ENCODE measurements at places on chromosomes 1 and 21.

GRCh38 chr1:151715726-151716404 is 738 bp downstream of the CELF3 start:
- DNase-seq = no peak

DNA sequence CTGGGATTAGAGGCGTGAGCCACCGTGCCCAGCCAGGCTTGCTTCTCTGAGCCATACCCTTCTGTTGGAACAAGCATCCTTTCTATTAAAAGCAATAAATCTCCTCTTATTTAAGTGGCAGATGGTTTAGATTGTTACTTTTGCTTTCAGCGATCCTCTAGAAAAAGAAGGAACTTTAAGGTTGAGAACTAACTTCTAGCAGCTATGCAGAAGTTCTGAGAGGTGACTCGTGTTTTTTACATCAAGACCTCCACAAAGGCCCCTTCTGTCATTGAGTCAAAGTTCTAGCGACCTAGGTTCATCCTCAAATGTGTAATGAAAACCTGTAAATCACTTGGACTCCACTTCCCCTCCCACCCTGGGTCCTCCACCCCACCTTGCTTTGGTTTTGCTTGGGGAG is 30.8 kb downstream of the PLEKHO1 start:
- no peak for DNase-seq

- DNase-seq = no peak
Observed at GRCh38 chr21:22363504-22363903, 1365.3 kb downstream of the NCAM2 start.

GRCh38 chr1:229209816-229210215 is 61.1 kb upstream of the RAB4A start:
- DNase-seq = peak; percentile 100

GRCh38 chr1:109629372-109630030 is 9.9 kb downstream of the AMPD2 start:
- DNase-seq = no peak

DNA sequence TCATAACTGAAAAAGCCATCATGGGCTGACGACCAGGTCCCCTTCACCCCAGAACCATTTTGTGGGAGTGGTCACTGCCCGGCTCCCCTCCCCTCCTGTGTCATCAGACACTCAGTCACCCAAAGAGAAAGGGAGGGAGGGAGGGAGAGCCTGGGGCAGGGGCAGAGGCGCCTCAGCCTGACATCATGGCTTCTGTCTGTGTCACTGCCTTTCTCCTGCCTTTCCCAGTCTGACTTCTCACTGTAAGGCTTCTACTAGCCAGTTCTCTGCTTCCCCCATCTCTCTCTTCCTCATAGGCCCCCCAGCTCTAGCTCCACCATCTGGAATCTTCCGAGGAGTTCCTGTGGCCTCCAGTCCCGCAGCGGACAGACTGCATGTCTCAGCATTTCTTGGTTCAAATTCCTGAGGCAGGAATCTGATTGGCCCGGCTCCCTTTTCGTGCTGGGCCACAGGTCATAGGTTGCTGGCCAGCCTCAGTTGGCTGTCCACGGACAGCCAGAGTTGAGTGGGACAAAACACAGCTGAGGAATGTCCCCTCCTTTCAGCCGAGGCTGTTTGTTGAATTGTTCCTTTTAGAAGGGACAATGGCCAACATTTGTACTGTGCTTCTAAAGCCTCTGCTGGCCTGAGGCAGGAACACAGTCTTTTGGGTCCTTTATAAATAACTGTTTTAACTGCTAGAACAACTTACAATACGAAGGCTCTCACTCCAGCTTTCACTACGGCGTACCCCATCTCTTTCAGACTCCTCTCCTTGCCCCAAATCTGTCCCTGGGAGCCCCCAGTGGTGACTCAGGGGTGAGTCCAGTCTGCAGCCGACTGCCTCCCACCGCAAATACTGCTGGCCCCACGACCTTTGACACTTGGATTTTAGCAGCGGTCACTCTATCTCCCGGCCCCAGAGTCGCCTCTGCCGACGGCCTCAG is 18.7 kb upstream of the KANK4 start:
- DNase-seq = no peak

DNA sequence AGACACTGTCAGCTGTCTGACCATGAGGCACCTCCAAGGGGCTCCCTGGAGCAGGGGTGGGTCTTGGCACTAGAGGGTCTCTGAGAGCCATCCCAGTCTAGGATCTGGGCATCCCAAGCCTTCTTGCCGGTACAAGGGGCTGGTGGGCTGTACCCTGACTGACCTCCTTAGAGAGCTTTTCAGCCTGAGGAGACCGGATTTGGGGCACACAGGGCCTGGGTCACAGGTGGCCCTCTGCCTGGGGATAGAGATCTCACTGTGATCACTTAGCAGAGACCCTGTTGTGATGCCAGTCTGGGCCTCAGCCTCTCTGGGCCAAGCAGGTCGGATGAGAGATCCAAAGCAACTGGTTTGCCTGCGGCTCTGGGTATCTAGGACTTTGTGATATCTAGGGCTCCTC is 227.2 kb downstream of the TRABD2B start:
- no peak for DNase-seq

GRCh38 chr1:28213315-28213714 is 19.5 kb downstream of the DNAJC8 start:
- DNase-seq = no peak

GRCh38 chr1:162364498-162364897 is 12.2 kb downstream of the SPATA46 start:
- peak; percentile 33 for DNase-seq

DNA sequence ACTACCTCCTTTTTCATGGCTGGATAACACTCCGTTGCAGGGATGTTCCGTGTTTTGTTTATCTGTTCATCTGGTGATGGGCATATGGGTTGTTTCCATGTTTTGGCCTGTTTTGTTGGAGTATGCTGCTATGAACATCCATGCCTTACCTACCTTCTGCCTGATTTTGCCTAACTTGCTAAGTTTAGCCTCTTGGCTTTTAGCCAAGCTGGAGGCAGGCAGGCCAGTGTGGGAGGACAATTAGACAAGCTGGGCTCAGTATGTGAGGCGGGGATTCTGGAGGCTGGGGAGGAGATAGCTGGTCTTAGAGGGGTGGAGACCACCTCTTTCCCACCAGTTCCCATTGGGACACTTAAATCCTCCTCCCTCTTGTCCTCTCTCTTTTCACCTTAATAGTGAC is 98.4 kb upstream of the WNT4 start:
- DNase-seq = no peak

DNA sequence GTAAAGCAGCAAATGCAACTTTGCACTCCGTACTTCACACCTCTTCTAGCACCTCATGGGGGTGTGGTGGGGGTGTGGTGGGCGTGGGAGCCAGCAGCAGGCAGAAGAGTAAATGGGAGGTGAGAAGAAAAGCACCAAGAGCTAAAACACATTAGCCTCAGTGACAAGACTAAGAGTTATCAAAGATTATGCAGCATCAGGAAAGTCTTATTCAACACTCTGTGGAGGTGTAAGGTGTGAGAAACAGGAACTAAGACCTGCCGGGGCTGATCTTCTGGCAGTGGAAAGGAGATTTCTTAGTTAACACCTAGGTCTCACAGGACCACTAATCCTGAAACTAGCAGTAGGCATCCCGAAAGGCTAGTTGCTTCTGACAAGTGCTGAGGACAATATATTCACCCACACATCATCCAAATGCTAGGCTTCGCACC is 9.9 kb downstream of the TGFBR3 start:
- DNase-seq = no peak

- DNase-seq = no peak
Observed at GRCh38 chr1:168416220-168416619, 127.6 kb downstream of the XCL2 start.

DNA sequence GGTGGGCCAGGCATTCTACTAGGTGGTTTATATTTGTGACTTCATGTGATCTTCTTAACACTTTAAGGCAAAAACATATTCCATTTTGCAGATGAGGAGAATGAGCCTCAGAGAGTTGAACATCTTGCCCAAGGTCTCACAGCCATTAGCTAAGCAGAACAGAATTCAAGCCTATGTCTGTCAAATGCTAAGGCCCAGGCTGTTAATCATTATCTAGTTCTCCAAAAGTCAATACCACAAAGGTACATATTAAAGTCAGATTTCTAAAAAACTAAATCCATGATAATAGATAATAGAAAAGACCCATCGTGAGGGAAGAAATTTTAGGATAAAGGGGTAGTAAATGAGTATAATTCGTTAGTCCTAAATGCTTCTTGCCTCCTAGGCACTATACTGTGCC is 234.3 kb downstream of the KCNH1 start:
- no peak for DNase-seq

DNA sequence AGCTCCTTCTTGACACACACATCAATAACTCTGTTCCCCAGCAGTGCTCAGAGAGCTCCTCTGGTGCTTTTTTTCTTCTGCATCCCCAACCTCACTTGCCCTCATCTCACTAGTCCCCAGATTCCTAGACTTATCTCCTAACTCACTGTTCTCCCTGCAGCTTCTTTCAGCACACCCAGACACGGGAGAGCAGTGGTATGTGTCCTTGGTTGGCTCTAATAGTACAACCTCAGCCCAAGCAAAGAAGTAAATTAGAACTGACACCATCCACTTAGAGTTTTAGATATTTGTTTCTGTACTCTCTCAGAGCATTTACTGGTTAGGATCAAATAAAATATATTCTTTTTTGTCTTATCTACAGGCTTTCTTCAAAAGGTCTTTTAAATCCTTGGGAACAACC is 201.4 kb upstream of the SNX7 start:
- no peak for DNase-seq

GRCh38 chr1:77347646-77348045 is 65.8 kb downstream of the AK5 start:
- DNase-seq = peak; percentile 98

- DNase-seq = no peak
Observed at GRCh38 chr1:11770011-11770410, 8.0 kb downstream of the C1orf167 start.

DNA sequence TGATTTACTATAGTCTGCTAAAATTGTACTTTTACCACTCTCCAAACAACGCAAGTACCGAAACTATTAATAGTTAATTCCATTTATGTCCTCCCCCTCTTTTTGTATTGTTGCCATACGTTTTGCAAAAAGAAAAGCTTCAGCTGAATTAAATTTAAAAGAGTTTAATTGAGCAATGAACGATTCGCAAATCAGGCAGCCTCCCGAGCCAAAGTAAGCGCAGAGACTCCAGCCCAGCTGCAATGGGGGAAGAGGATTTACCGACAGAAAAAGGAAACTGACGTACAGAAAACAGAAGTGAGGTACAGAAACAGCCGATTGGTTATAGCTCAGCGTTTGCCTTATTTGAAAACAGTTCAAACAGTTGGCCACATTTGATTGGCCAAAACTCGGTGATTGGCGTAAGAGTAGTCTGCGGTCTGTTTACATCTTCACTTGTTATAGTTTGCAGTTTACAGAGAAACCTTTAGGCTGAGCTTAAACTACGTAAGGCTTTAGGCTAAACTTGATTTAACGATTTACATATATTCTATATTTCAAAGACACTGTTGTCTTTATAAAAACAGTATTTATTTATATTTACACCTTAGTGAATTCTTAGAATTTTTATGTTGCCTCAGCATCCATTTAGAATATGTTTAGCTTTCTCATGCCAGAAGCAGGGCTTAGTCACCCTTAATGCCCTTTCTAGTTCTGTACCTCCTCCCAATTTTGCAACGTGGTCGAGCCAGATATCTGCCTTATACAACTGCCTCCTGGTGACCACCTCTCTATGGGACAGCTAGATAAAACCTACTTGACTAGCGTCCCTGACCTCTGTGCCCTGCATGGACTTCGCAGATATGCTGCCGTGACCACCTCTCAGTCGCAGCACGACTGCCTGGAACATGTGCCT is 23.8 kb downstream of the CR1 start:
- DNase-seq = no peak

DNA sequence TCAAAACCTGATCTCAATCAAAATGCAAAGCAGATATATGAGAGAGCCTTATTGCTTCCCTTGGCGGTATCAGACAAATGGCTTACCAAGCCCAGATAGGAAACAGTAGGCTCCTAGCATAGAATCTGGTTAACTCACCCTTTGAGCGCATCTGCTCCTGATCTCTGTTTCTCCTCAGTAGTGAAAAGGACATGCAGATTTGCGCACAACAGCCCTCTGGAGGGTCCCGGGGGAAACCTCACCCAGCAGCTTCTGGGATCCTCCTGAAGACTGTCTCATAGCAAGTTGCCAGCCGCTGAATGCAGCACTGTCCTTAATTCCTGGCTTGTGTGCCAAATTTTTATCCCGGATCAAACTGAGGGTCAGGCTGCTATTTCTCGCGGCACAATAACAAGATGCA is 192.2 kb downstream of the FASLG start:
- no peak for DNase-seq

GRCh38 chr1:29284961-29285560 is 48.7 kb downstream of the PTPRU start:
- no peak for DNase-seq

DNA sequence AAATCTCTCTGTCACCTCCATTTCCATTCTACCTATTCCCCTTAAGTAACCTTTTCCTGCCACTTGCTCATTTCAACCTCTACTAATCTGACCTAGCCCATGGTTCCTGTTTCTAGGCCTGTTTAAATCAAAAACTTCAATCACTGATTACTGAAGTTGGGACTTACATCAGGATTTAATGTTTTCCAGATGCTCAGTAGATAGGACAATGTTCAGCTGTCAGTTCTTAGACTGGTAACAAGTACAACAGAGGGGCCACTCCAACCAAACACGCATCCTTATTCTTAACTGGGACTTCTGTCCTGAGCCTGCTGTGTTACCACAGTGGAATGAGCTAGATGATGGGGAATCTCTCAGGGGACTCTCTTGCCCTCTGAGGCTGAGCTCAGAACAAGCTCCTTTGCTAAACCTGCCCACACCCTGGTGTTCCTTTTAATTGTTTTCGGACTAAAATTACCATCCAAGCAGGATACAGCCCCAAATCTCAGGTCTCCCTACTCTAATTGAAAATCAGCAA is 974.6 kb downstream of the TTLL7 start:
- no peak for DNase-seq

GRCh38 chr21:35050348-35051286 is 1.5 kb upstream of the RUNX1 start:
- DNase-seq = no peak

DNA sequence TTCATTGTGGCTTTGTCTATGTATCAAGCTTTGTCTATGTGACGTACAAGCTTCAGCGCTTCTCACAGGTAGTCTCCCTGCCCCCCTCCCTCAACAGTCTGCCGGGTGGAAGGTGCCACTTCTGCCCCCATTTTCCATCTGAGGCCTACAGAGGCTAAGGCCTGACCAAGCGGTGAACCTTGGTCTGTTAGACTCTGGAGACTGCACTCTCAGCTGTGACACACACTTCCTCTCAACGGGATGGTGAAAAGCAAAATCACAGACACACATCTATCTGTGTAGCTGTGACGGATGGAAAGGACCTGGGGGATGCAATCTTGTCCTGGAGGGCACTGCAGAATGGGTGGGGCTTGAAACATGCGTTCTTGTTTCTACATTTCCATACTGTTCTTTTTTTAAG is 152.9 kb upstream of the EDN2 start:
- DNase-seq = no peak

GRCh38 chr1:55640708-55641473 is 425.7 kb upstream of the USP24 start:
- DNase-seq = no peak

GRCh38 chr1:53325326-53326087 is 2.4 kb downstream of the LRP8 start:
- DNase-seq = no peak

Data from amniotic epithelial cell (primary cell).